ENCODE measurements at places on chromosomes 5 and 9.

GRCh38 chr5:38284384-38284783 is 26.0 kb downstream of the EGFLAM start:
- no peak for DNase-seq

GRCh38 chr5:90747693-90748092 is 189.1 kb downstream of the ADGRV1 start:
- no peak for DNase-seq

DNA sequence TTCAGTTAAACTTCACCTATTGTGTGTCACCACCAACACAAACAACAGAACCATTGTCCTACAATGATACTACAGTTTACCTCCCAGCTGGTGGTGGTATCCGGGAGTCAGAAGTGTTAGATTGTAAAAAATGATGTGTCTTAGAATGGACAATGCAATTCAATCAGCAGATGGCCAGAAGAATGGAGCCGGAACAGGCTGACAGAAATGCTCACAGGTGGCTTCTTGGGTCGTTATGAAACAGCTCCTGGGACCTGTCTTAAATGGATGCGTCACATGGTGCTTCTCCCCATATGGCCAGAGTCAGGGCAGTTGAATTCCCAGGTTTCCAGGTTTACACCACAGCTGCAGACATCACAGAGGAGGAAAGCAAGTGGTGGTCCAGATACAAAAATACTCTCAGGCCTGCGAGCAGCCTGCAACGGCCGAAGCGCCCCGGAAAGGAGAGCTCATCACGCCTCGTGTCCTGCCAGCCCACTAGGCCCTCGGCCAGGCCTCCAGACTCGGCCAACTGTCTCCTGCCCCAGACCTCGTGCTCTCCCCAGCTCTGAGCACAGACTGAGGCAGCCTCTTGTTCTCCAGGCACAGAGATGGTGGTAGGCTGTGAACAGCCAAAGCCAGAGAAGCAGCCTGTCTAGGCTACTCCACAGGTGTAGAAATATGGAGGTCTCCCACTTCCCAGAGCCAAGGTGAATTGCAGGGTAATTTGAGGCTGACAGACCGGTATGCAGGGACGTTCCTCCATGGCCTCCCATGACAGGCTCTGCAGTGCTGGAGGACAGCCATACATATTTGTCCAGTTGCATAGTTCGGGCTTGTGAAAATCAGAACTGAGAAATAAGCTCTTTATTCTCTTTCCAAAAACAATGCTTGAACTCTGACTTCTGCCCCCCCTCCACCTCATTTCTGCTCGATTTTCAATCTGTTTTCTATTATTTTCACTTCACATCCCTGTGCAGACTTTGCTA is 98.5 kb upstream of the SPATA31C2 start:
- DNase-seq = no peak

- DNase-seq = no peak
These were observed 43.4 kb downstream of the UBE2R2 start for GRCh38 chr9:33860200-33860871.

DNA sequence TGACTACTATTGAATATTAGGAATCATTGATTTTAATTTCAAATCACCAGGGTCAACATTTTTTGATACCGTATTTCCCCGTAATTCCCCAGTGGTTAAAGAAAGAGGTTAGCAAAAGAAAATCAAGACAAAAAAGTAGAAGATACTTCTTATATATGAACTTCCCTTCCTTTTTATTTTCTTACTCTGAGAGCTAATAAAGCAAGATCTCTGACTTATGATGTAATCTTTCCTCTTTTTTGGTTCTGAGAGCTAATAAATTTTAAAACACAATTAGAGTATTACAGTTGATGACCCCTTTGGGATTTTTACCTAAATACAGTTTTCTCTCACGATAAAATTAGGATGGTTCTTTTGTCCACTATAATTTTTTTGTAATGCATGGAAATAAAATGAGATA is 9.2 kb upstream of the FYB1 start:
- DNase-seq = no peak

- no peak for DNase-seq
These were observed 164.9 kb downstream of the KCTD16 start for GRCh38 chr5:144335561-144335960.
